Activated naive CD4-positive, alpha-beta T cell (primary cell): ENCODE measurements at places on chromosomes 16 and 17.
A peak's percentile ranks its signal among the peaks of the same experiment; 100 is the strongest.

DNA sequence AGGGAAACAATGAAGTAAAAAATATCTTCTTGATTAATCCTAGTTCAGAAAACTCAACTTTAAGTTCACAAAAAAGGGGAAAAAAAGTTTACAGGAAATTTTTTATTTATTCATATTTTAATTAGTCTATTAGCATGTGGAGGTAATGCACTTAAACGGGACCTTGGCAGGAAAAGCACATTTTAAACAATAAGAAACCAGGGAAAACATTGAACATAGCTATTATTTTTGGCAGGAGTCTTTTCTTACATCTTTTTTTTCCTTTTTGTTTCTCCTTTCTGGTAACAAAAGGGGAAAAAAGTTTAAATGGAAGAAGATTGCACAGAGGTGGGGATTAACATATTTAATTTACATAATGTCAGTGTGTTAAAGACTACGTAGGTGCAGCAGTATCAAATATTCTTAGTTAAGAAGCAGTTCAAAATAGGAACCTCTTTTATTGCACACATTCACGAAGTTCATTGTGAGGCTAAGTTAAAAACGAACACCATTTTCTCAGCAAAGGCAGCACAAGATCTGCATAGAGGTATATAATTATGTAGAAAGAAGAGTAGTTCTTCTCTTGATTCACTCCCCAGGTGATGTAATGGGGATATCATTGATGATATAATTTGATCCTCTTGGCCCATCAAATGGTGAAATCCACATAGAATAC lies 940.5 kb downstream of the CDH11 start:
- no peak for DNase-seq

- DNase-seq, result no peak
Measured at GRCh38 chr16:12753203-12754023, 50.3 kb downstream of the CPPED1 start.

- DNase-seq, result no peak
Measured at GRCh38 chr17:32161029-32161428, 18.7 kb downstream of the RHOT1 start.

DNA sequence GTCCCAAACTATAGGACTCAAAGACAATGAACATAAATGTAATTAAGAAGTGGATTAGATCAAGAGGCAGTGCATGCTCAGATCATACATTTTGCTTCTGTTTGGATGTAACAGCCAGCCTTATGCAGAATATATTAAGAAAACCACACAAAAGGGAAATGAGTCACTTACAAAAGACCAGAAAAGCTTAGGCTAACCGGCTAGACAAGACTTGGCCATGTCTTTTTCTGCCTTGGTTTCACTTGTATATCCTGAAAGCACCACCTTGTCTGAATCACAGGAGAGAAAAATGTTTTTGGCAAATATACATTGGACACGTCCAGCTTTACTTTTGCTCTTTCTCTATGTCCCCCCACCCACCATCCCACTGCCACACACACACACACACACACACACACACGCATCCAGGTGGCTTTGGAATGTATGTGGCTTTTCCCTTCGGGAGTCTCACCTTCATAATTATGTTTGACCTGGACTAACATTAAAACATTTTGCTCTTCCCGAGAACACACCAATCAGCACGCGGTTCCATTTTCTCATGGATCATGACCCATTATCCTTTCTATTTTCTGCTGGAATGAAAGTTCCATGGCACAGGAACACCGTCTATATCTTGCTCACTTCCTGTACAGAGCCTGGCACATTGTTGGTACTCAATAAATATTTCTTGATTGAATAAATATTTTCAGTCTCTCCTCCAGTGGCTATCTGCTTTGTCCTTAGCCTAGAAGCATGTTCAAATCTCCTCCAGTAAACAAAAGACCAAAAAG lies 64.6 kb downstream of the CDK5R1 start:
- no peak for DNase-seq

GRCh38 chr16:84086341-84086740 lies 30.4 kb downstream of the MBTPS1 start:
- DNase-seq, result no peak

GRCh38 chr17:18920911-18921441 lies 31.0 kb upstream of the SLC5A10 start:
- DNase-seq, result no peak

DNA sequence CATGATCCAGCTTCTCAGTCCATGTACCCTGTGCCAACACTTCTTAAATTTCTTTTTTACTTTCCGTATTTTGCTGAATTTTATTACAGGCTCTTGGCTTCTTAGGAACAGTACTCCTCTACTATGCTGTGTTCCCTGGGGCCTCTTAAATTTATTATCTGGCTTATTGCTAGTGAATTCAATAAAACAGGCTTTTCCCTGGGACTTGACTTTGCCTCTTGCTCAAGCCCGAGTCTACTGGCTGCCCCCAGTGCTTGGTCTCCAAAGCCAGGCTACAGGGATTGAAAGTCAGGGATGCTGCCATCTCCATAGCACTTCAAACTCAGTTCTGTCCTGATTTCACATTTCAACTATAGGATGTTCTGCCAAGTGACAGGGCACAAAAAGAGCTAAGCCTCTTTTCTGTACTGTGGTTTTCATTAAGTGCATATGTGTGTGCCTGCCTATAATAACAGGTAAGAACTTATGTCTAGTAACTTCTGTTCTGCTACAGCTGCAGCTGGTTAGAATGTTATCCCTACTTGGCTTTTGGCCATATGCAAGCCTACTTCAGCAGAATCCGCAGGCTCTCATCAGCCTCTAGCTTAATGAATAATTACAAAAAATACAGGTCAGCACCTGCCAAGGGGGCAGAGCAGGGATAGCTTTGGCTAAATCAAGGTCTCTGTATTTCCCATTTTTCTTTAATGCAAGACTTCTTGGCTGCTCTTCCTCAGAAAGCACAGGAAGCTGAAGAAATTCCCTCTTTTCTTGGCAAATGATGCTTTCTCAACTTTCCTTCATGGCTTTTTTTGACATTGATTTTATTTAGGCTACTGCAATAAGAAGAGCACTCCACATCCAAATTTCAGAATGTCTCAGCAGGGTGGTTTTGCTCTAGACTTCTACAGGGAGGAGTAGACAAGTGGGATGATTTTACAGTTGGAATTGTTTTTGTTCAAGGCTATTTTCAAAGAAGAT lies 8.2 kb downstream of the FAM20A start:
- no peak for DNase-seq

DNA sequence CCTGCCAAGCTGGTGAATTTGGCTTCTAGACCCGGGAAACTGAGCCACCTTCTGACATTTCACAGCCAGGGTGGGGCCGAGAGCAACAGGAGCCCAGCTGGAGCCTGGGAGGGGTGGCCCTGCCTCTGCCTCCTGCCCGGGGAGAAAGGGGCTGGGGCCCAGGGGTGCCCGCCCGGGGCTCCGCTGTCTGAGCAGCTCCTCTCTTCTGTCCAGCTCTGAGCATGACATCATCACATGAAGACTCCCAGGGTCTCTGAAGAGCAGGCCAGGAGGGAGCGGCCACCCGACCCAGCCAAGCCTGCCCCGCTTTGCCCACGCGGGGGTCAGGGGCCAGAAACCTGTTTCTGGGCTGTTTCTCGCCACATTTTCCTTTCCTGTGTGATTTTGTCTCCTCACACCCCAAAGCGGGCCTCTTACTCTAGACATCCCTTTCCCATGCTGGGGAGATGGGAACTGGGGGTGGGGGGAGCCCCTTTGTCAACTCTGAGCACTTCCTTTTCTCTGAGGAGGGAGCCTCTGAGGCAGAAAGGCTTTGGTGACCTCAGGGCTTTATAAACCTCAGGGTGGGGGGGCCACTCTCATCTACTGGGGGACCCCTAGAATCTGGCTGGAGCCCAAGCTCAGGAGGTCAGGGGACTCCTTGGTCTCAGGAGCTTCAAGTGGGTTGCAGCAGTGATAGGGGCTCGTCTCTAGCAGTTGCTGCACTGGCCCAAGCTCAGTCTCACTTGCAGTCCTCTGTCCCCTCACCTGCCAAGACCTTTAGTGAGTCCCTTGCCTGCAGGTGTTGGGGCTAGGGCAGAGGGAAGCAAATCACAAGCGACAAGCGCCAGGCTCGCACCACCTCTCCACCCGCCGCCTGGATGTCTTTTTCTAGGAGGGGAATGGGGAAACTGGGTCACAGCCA lies 7.6 kb downstream of the UBALD2 start:
- DNase-seq, result peak; percentile 63

DNA sequence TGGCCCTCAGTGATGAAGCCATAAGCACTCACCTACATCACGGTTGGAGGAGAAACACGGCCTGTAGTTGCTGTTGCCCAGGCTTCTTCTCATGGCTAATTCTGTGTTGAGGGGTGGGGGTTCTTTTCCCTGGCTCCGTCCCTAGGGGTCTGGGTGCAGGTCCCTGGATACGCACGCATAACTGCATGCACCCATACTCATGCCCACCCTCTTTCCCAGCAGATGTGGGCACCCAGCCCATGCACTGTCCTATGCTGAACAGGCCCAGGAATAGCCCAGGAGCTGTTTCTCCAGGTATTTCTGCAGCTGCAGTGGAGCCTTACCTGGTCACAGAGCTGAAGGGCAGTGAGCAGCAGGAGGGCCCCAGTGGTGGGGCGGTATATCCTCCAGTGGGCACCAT lies 18.1 kb downstream of the ST6GALNAC1 start:
- DNase-seq, result no peak

- no peak for DNase-seq
Measured at GRCh38 chr16:26717826-26718225, 348.9 kb upstream of the C16orf82 start.
